Cardiac septum (tissue), 1 donor: ENCODE measurements at places on chromosomes 16 and 17.

- DNase-seq, result no peak
These were observed 327.2 kb upstream of the TNRC6C start for GRCh38 chr17:77631307-77631706.

DNA sequence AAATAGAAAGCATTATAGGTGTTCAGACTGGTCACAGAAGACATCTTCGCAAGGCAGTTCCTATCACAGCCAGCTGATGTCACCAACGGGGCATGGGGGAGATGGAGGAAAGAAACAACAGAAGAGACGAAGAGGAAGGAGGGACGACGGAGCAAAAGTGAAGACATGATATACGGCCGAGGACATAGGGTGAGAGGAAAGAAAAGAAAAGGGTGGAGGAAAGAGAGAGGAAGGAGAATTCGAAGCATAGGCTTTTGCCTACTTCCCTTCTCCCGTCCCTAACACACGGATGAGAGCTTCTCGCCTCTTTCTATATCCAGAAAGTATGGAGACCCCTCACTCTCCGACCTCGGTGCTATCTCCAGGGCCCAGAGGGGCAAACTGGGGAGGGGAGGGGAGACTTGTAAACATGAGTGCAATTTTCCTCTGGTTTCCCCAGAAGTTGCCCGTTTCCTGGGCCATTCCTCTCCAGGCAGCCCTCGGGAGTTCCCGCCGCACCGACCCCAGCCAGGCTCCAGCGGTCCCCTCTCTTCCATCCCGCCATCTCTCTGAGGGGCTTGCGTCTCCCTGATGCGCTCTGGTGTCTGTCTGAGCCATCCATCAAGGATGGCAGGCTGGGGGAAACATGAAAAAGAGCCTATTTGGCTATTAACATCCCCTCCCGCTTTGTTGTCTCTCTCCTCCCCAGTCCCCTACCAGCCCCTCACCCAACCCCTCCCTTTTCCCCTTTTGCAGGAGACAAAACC lies 26.0 kb downstream of the COPZ2 start:
- no peak for DNase-seq

DNA sequence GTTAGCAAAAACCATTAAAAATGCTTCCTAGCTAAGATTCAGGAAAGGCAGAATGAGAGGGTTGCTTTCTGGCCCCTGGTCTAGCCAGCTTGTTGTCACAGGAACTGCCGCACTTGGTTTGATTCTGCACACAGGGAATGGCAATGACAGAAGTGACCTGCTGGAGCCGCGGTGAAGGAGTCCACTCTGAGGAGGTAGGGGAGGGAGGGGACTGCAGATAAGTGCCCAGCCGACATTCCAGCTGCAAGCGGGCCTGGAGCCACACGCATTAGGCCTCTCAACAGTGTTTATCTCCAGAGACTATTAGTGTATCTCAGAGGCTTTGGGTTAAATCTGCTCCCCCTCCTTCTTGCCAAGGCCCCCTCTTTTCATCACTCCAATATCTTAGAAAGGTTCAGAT lies 38.6 kb downstream of the CDRT15 start:
- DNase-seq, result no peak

DNA sequence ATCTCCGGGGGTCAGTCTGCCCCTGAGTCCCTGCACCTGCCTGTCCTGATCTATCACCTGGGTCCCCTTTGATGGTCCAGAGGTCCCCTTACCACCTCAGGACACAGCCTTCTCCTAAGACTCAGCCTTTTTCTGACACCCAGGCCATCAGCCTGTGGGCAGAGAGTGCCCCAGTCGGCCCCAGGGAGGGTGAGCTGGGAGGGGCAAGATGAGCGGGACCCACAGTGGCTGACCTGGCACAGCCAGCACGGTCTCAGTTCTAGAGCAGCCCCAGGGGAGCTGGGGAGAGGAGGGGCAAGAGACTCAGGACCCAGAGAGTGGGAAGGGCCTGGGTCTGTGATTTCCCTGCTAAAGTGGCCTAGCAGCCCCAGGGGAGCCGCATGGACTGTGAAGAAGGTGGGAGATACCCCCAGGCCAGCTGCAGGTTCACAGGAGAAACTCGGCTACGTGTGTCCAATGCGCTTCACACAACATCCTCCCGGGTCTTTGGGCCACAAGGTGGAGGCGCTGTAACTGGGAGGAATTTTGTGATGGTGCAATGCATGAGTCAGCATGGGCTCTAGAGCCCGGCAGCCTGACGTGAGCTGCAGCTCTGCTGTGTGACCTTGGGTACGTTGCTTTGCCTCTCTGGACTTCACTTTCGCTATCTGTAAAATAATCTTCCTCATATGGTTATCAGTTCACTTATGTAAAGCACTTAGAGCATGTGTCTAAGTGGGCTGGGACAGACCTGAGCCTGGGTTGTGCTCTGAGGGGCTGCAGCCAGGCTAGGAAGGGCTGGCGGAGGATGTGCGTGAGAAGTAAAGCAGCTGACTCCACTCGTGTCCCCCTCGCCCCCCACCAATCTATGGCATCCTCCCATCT lies 67.2 kb upstream of the LHX1 start:
- DNase-seq, result no peak

DNA sequence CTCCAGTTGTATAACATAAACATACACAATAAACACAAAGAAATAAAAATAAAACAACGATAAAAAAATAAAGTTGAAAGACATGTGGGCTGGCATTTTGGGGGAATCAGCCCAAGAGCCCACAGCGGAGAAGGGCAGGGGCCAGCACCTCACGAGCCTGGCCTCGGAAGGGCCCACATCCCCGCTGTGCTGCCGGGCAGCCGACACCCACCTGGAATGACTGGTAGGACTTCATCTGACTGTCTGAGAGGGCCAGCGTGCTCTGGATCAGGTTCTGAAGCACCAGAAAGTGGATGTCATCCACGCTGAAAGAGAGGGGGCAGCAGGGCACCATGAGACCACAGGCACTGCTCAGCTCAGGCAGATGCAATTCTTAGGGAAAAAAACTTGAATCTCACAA lies 73.5 kb downstream of the GTF3C1 start:
- DNase-seq, result no peak

DNA sequence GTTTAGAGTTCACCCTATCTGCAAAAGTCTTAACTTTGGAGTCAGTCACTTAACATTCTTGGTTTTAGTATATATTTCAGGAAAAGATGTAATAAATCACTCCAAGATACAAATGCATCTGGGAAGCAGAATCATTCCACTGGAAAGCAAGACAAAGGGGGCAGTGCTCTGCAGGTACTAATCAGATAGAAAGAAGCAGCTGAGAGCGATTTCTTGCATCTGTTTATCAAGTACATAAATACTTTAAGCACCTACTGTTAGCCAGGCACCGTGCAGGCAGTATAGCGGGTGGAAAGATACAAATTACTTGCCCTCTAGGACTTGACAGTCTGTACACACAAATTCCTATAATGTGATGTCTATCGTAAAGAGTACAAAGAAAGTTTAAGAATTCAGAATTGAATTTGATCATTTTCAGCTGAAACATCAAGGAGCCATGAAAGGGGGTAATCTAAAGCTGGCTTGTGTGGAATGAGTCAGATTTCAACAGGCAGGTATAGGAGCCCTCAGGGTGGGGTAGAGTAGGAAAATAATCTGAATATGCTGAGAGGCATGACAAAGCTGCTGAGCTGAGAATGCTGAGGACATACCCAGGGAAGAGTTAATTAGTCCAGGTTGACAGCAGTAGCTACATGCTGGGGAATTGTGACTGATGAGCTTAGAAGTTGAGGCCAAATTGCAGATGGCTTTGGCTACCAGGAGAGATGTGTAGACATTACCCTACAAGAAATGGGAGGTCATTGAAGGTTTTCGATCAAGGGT lies 110.2 kb downstream of the CA10 start:
- DNase-seq, result no peak

DNA sequence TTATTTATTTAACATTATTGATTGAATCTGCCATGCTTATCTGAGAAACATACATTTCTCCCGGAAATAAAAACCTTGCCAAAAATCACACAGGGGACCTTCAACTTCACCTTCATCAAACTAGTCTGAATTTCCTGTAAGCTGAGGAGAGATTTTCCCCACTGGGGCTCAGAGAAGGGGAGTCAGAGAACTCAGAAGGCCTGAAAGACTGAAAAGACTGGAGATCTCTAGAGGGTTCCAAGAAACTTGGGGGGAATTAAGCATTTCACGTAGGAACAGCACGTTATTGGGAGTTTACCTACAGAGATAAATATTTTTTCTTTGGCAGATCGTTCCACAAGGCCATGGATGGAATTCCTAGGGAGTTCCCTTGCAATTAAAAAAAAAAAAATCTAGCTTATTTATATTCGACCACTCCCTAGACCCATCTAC lies 528 bp upstream of the NOL11 start:
- no peak for DNase-seq

DNA sequence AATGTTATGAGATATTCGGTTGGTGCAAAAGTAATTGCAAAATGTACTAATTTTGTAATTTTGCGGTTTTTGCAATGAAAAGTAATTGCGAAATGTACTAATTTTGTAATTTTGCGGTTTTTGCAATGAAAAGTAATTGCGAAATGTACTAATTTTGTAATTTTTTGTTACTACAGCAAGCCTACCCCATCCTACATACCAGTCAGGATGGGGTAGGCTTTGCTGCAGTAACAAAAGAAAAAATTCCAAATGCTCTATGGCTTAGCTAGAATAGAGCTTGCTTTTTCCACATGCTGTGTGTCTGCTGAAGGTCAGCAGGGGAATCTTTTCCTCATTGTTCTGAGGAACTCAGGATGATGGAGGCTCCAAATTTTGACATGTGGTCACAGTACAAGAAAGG lies 83.3 kb upstream of the GPRC5B start:
- no peak for DNase-seq

DNA sequence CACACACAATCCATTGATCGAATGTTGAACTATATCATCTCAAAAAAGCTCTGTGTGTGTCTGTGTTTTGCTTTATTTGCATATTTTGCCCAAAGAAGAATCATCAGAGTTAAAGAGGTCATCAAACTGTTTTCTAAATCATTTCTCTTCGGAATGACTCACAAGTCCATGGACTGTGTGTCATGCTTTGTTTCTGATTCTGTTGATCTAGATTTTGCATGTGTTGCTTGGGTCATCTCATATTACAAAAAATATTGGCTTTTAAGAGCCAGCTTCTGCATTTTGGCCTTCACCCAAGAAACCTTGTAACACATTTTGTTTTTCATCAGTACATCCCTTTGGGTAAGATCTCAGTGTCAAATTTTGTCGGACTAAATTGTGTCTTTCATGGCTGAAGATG lies 471.2 kb upstream of the HSBP1 start:
- DNase-seq, result no peak

DNA sequence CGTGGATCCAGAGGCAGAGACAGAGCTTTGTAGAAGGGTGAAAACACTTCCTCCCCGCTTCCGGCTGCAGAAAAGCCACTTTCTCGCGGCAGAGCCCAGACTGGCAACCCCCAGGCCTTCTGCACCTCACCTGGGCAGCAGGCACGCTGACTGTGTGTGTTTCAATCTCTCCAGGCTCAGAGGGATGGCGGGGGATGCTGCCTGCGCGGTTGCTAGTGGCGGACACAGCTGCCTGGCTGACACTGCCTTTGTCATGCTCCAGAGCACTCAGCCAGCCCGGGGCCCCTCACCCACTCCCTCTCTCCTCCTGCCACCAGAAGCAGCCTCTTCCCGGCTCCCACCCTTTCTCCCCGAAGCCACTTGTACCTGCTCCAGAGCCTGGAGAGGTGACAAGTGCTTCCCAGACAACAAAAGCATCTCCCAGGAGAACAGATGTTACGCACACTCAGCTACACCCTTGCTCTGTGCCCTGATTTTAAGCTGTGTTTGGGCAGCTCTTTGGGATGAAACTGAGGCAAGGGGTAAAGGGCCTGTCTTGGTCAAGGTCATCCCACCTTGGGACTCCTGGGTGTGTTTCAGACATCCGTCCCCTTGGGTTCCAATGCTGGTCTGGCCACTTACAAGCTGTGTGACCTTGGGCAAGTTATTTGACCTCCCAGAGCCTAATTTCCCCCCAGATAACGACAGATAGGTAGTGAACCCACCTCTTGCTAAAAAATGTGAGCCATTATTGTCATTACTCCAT lies 9.2 kb upstream of the GLIS2 start:
- no peak for DNase-seq

- DNase-seq, result no peak
These were observed 241.3 kb upstream of the ZFHX3 start for GRCh38 chr16:73289232-73289631.

GRCh38 chr16:83774066-83774465 lies 33.7 kb upstream of the HSBP1 start:
- no peak for DNase-seq

DNA sequence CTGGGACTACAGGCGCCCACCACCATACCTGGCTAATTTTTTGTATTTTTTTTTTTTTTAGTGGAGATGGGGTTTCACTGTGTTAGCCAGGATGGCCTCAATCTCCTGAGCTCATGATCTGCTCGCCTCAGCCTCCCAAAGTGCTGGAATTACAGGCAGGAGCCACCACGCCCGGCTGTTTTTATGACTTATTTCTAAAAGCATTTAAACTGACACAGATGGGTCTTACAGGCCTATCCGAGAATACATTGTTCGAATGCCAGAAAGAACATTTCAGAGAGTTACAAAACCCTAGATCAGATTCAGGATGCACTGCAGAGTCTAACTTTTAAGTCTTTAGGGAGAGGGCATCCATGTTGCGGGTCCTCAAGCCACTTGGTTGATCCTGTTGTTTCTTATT lies 234.7 kb upstream of the MAF start:
- DNase-seq, result no peak

DNA sequence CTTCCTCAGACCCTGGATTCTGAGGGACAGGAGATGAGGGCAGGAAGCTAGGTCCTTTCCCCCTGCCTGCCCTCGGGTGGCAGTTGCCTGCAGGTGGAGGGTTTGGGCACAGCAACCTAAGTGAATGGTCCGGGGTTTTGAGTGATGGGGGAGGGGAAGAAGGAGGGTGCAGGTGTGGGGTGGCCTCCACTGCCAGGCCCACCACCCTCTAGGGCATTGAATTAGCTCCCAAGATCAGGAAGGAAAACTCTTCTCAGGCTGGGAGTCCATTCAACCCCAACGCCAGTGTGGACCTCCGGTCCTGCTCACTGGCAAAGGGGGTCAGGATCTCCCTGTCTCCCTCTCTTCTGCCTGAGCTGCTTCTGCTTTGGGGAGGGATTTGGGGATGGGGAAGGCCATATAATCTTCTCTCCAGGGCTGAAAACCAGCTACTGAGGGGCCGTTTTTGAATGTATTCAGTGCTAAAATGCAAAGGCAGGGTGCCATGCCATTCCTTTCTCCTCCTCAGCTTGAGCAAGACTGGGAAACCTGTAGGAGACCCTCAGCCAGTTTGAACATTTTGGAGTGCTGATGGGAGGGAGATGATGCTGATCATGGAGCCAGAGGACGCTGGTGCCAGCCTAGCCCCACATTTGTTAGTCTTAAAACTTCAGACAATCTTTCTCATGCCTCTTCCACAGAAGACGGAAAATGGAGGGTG lies 18.8 kb downstream of the GRB7 start:
- no peak for DNase-seq

GRCh38 chr17:57276621-57277020 lies 20.3 kb downstream of the MSI2 start:
- DNase-seq, result no peak

GRCh38 chr16:24635900-24636610 lies 93.4 kb upstream of the TNRC6A start:
- no peak for DNase-seq

GRCh38 chr17:15377200-15377599 lies 35.8 kb upstream of the TEKT3 start:
- no peak for DNase-seq
